ENCODE measurements at places on chromosomes 12 and 14.

DNA sequence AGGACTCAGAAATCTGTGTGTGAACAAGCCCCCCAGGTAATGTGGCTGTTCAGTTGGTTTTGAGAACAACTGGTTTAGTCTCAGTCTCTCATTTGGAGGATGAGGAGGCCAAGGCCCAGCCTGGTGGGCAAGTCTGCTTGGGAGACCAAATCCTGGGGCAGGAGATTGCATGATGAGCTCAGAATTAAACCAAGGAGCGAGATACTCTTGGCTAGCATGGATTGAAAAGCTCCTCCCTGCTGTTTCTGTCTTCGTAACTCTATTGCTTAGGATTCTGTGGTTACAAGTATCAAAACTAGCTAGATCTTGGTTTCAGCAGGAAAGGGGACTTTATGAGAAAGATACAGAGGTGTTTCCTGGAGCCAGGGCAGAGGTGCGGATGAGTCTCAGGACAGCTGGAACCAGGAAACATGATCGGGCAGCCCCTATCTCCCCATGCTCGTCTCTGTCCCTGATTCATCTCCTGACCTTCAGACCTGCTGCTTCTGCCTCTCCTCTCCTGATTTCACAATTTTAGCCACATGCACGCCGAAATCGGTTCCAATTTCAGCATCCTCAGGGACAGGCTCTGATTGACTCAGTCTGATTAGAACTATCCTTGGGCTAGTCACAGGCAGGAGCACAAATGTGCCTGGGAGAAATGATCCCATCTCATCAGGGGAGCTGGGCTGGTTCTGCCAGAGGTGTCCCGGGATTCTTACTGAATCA lies 40.2 kb upstream of the RIN3 start:
- no peak for DNase-seq

DNA sequence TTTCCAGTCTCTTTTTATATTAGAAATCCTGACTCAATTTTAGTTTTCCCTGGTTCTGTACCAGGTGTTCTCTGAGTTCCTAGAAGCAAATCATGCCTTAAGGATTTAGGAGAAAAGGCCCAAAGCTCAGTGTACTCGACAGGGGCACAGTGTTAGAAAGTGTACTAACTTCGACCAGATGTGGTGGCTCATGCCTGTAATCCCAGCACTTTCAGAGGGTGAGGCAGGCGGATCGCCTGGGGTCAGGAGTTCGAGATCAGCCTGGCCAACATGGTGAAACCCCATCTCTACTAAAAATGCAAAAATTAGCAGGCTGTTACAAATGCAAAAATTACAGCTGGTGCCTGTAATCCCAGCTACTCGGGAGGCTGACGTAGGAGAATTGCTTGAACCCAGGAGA lies 12.0 kb downstream of the VEZT start:
- DNase-seq, result no peak

- DNase-seq, result no peak
Observed at GRCh38 chr12:110917961-110918360, 2.4 kb downstream of the MYL2 start.

GRCh38 chr12:50678650-50679365 lies 85.1 kb upstream of the ATF1 start:
- DNase-seq, result no peak

GRCh38 chr12:93127582-93128331 lies 198.7 kb upstream of the EEA1 start:
- DNase-seq, result no peak

DNA sequence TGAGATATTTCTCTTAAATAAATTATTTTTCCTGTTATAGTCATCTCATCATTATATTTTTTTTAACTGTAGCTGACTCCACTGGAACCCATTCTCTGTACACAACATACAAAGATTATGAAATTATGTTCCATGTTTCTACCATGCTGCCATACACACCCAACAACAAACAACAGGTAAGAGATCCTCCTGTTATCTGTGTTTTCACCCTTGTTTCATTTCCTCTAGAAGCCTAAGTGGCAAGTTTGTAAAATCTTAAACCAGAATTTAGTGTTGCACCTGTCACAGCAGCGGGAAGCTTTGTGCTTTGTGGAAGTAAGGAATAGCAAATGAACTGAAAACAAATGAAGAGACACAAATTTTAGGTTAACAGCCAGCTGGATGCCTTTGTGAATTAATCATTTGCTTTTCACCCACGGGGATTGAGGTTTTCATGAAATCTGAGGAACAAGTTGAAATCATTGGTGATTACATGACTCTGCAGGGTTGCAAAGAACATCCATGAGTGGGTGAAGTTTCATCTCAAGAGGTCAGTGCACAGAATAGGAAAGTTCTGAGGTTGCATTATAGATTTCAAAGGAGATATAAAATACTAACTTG lies 273.9 kb upstream of the RGS6 start:
- no peak for DNase-seq

DNA sequence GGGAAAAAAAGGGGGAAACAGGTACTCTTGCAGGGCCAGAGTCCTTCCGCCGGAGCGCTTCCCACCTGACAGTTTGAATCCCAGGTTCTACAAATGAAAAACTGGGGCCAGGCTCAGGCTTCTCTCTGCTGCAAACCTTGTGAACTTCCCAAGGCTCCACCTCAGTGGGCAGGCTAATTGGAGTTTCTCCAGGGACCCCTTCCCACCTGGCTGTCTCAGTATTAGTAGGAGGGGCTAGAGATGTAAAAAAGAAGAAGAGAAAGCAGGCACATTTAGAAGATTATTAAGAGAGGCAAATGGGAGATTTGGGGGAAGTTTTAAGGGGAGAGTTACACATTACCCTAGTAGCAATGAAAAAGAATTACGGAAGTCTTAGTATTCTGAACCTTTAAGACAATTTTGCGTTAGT lies 20.0 kb upstream of the CLEC2D start:
- DNase-seq, result no peak

GRCh38 chr12:26278666-26279065 lies 83.3 kb downstream of the SSPN start:
- no peak for DNase-seq

DNA sequence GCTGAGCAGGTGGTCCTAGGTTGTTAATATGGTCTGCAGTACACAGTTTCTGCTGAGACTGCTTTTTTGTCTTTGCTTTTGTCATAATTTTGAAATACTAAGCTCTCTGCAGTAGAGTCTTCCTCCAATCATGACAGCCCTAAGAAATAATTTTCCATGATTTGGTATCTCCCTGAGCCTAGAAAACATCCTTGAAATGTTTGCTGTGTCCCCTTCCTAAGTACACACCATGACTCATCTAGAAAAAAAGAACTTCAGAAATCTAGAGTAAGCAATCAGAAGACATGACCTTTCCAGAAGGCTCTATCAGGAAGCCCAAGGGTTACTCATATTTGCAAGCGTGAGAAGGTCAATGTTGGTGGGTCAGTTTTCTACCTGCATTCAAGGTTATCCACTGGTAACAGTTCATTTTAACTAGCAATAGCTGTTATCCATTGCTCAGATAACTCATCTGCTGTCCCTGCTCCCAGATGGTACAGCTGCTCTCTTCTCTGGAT lies 16.4 kb downstream of the DAD1 start:
- DNase-seq, result no peak

GRCh38 chr12:100199347-100200149 lies 1.1 kb upstream of the ACTR6 start:
- DNase-seq, result peak; percentile 30
